ENCODE measurements at places on chromosomes 1 and 21.

GRCh38 chr21:41831453-41831831 lies 47.7 kb downstream of the PRDM15 start:
- DNase-seq = no peak

- DNase-seq = no peak
These were observed at the start of gene LMOD1 for GRCh38 chr1:201946224-201946908. Gene LMOD1 (minus strand): TSS chr1:201946548. CDS start chr1:201946340, 208 bp downstream.

DNA sequence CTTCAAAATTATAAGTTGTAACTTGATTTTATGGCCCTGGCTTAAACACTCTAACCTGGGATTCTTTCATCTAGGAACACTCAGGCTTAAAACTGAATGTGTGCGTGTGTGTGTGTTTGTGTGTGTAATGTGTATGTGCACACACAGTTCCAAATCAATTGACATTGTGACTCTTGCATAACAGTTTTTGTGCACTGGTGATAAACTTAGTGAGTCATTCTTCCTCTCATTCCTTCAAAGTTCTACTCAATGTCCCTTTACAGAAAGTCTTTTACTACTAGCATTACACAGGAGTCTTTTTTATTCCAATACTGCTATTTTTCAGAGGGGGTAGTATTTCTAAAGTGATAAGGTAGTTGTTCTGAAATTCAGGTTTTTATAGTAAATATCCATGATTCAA lies 943.6 kb downstream of the KCNT2 start:
- no peak for DNase-seq

GRCh38 chr1:245860657-245861544 lies 646.2 kb downstream of the SMYD3 start:
- no peak for DNase-seq

- DNase-seq = no peak
These were observed 13.8 kb downstream of the PARK7 start for GRCh38 chr1:7975212-7975865.

- no peak for DNase-seq
These were observed 46.2 kb downstream of the PEX14 start for GRCh38 chr1:10520952-10521351.

DNA sequence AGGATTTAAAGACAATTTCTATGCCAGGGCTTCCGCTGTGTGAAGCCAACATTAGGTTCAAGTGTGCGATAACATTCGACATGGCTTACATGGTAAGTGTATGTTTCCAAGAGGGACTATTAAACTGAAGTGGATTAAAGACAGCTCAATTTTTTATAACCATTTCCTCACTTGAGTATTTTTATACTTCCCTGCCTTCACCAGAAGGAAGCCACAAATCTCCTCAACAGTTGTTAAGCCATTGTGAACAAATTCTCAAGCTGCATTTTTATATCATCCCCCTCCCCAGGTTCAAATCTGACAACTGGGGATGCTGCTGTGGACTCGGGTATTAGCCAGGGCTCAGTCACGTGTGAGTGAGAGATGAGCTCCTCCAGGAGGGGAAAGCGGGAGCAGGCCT lies 116.3 kb downstream of the RHOU start:
- DNase-seq = no peak

GRCh38 chr1:173861731-173862145 lies 6.1 kb downstream of the GAS5 start:
- DNase-seq = no peak

DNA sequence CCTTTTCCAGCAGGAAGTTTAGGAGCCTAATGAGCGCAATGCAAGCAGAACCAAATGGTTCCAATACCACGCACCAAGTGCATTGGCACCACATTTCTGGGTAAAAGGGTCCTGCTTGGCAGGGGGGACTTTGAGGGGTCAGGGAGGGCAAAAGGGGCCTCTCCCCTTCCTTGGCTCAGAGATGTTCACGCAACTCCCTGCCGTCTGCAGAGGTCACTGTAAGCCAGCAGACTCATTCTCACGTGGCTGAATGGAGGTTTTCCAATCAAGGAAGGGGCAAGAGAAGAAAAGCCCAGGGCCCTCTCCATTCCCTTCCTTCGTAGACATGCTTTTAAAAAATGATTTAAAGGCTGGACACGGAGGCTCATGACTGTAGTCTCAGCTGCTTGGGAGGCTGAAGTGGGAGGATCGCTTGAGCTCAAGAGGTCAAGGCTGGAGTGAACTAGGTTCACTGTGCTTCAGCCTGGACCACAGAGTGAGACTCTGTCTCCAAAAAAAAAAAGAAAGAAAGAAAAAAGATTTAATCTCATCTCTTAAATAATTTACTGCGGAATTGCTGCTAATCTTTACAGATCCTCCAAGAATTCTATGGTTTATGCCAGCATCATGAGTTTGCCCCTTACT lies 80.3 kb downstream of the RUNX3 start:
- DNase-seq = no peak

- no peak for DNase-seq
These were observed 21.1 kb downstream of the IPO9 start for GRCh38 chr1:201850053-201850397.

DNA sequence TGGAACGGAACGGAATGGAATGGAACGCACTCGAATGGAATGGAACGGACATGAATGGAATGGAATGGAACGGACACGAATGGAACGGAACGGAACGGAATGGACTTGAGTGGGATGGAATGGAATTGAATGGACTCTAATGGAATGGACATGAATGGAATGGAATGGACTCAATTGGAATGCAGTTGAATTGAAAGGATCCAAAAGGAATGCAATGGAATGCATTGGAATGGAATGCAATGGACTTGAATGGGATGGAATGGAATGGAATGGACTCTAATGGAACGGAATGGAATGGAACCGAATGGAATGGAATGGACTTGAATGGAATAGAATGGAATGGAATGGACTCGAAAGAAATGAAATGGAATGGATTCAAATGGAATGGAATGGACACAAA lies 102.4 kb upstream of the OR4F16 start:
- DNase-seq = no peak

GRCh38 chr1:147640553-147641165 lies 29.7 kb downstream of the ACP6 start:
- peak; percentile 65 for DNase-seq

DNA sequence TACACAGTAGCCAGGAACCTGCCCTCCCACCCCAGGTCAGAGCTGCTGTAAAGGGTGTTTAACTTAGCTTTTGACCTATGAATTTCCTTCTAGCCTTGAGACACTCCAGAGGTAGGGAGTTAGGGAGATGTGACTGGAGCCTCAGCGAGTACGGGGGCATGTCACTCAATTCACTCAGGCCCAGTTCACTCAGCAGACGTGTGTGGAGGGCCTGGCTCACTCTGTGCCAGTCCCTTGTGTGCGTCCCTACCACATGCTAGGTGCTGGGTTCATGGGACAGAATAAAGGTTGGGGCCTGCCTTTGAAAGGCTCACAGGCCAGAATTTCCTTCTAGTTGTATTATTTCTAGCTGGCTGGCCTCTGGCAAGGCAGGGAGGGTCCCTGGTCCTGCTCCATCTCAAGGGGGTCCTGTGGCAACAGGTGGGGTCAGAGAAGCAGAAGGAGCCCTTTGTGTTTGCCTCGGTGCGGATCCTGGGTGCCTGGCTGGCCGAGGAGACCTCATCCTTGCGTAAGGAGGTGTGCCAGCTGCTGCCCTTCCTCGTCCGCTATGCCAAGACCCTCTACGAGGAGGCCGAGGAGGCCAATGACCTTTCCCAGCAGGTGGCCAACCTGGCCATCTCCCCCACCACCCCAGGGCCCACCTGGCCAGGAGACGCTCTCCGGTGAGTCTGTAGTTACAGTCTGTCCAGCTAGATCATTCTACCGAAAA lies 4.5 kb downstream of the NCDN start:
- no peak for DNase-seq

GRCh38 chr1:223068900-223069665 lies 74.0 kb downstream of the TLR5 start:
- DNase-seq = no peak

- no peak for DNase-seq
These were observed 17.3 kb downstream of the LTN1 start for GRCh38 chr21:28975397-28975796.

- no peak for DNase-seq
These were observed 24.7 kb downstream of the MFSD2A start for GRCh38 chr1:39979654-39980053.

- DNase-seq = peak; percentile 95
These were observed at the start of gene S100A4 for GRCh38 chr1:153545067-153546055. Gene S100A4 (minus strand): TSS chr1:153545806. CDS start chr1:153544794, 1,012 bp downstream.

- DNase-seq = no peak
These were observed 50.1 kb upstream of the PCBP3 start for GRCh38 chr21:45593162-45594022.

- DNase-seq = no peak
These were observed 4.6 kb upstream of the SMCP start for GRCh38 chr1:152873495-152873894.

DNA sequence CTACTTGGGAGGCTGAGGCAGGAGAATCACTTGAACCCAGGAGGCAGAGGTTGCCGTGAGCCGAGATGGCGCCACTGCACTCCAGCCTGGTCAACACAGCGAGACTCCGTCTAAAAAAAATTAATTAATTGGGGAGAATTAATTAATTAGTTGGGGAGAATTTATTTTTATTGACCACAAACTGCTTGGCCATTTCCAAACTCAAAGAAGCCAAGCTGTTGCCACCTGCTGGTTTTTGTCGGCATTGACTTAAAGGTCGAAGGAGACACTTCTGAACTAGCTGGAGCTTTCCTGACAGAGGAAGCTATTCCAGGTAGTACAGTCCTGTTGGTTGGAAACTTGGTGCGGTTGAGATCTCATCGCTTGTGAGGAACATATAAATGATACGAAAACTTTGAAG lies 13.1 kb downstream of the MAP1LC3C start:
- DNase-seq = no peak

- DNase-seq = no peak
These were observed 4.0 kb downstream of the FGR start for GRCh38 chr1:27630859-27631491.

DNA sequence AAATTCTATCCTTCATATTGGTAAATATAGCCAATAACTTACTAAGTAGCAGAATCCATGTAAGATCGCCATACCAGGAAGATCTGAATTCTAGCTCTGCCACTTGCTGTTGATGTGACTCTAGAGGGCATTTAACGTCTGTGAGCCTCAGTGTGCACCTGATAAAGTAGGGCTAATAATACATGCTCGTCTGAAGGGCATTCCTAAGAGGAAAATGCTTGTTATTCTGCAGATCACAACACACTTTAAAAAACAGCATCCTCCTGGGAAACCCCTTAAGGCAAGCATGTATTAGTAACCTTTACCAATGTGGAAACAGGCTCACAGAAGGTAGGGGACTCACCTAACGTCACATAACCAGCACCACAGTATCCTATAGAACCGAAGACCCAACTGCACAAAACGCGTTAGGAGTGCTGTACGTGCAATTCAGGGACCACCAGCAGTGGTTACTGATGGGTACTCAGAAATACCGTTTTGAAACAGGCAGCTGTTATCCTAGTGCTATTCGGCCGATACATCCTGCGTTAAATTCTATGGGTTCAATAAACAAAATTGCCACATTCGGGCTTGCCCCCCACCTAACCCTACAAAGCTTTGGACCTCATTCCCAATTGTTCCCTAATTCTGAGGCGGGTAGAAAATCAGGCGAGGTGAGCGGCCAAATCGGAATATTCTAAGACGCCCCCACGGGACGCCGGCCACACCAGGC lies 758 bp downstream of the DEPDC1 start:
- DNase-seq = no peak

DNA sequence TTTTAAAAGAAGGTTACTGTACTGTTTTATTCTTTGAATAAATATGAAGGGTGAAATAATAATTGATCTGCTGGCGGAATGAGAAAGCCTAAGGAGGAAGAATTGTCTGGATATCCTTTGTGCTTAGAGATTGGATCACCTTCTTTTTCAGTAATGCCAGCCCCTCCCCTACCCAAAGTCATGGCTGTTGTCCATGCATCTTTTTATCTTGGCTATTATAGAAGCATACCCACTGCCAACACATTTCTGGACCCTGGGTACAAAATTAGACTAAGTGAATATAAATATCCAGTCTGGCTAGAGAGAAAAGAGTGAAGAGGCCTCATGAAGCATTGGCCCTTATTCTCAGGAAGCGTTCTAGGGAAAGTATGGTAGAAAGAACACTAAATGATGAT lies 28.1 kb downstream of the AK4 start:
- no peak for DNase-seq

- no peak for DNase-seq
These were observed at the start of gene FCGR3B for GRCh38 chr1:161631076-161631475. Gene FCGR3B (minus strand): TSS chr1:161631176. CDS start chr1:161631094, 82 bp downstream.

- no peak for DNase-seq
These were observed 198.0 kb upstream of the ZP4 start for GRCh38 chr1:238088560-238089290.

- no peak for DNase-seq
These were observed 84.7 kb upstream of the HIVEP3 start for GRCh38 chr1:42003433-42003832.

Data from stimulated activated CD4-positive, alpha-beta T cell treated with anti-CD3 and anti-CD28 coated beads, TNF-alpha, amount 100 ng/mL, for 48 hours (primary cell).